ENCODE measurements at places on chromosomes 13 and 19. TPM values are rescaled to one million over a fixed set of nuclear protein-coding genes. Genes with fewer than 3 reads are reported as not detected.

Gene FCER2
- total RNA-seq, result 0.21 TPM

- DNase-seq, result no peak
These were observed 303.6 kb upstream of the ZNF507 start for GRCh38 chr19:32041681-32042292.

Gene PRR20E
- total RNA-seq, result not detected

DNA sequence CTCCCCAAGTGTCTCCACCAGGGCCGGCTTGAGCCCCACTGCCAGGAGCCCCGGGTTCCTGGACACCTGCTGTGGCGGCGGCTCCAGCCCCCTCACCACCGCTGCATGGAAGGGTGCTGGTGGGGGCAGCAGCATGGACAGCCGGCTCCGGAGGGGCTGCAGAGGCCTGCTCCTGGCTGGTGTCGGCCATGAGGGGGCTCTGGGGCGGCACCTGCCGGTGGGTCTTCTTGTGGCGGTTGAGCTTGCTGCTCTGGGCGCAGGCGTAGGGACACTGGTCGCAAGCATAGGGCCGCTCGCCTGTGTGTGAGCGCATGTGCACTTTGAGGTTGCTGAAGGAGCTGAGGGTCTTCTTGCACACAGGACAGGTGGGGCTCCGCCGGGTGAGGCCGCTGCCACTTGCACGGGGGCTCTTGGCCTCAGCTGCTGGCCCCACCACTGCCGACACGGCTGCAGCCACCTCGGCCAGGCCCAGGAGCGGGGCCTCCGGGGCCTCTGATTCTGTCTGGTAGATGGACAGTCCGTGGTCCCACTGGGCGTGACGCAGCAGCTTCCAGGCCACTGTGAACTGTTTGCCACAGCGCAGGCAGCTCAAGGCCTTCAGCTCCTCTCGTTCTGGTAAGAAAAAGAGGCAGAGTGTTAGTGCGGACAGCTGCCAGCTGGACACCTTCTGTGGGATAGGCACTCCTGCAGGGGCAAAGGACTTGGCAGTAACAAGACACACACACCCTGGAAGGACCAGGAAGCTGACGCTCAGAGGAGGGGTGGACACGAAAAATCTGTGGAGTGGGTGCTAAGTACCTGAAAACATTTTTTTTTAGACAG, 4.1 kb downstream of the ZNF296 start:
- no peak for DNase-seq

- DNase-seq, result no peak
These were observed 15.4 kb upstream of the SBNO2 start for GRCh38 chr19:1189419-1189818.

Measured in urinary bladder (tissue), 4 donors.